ENCODE measurements at places on chromosomes 16 and 17.
A peak's percentile ranks its signal among the peaks of the same experiment; 100 is the strongest.

DNA sequence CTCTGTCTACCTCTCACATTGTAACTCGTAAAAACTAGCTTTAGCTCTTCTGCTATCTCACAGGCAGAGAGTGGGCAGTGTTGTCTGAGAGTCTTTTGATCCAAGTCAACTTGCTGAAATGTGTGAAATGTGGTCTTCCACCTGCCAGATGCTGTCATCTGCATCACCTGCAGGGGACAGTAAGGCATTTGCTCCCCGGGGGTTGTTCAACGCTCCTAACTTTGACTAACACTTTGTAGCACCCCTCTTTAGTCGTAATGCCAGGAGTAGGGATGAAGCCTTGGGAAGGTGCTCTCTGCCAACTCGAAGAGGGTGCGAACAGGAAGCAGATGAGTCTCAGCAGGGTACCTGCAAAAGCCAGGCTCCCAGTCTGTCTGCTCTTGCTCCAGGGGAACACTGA lies 36.1 kb downstream of the SNX11 start:
- DNase-seq, result no peak

- DNase-seq, result no peak
Observed at GRCh38 chr17:56690441-56691291, 97.2 kb downstream of the NOG start.

DNA sequence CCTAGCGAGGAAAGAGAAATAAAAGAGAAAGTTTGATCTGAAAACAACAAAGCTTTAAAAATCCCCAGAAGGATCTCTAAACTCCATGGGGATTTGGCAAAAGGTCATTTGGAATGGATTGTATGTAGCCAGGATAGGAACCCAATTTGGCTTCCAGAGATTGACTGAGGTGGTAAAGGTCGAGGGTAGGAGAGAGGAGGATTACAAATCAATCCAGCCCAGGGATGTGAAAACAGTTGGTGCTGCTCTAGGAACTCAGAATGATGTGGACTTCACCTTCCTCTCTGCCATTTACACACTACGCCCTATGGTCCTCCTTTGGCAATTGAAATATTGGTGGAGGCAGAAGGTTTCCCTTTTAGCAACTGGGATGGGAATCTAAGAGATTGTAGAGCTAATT lies 18.8 kb upstream of the SMIM36 start:
- DNase-seq, result no peak

- DNase-seq, result no peak
Observed at GRCh38 chr16:90020260-90020837, 1.1 kb upstream of the DBNDD1 start.

GRCh38 chr17:37570527-37571093 lies 38.6 kb downstream of the SYNRG start:
- peak; percentile 57 for DNase-seq

DNA sequence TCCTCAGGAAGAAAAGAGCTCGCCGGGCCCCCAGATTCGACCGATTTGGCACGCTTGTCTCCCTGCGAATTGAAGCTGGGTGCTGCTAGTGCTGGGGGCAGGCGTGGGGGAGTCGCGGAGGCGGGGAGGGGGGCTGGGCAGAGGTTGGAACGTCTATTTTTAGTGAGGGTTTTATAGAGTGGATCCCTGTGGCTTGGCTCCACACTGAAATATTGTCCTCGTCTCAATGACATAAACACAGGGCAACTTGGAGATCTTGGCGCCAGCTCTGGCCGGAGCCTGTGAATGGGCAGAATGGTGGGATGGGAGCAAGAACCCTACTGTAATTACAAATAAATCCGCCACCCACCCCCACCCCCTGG lies 15.7 kb upstream of the NOG start:
- no peak for DNase-seq

GRCh38 chr16:50293041-50293783 lies 26.9 kb downstream of the ADCY7 start:
- DNase-seq, result no peak

GRCh38 chr16:13083681-13084080 lies 182.3 kb downstream of the SHISA9 start:
- no peak for DNase-seq

GRCh38 chr17:16406742-16407674 lies 8.4 kb upstream of the TRPV2 start:
- DNase-seq, result no peak

- no peak for DNase-seq
Observed at GRCh38 chr16:77896415-77897128, 108.2 kb downstream of the VAT1L start.

DNA sequence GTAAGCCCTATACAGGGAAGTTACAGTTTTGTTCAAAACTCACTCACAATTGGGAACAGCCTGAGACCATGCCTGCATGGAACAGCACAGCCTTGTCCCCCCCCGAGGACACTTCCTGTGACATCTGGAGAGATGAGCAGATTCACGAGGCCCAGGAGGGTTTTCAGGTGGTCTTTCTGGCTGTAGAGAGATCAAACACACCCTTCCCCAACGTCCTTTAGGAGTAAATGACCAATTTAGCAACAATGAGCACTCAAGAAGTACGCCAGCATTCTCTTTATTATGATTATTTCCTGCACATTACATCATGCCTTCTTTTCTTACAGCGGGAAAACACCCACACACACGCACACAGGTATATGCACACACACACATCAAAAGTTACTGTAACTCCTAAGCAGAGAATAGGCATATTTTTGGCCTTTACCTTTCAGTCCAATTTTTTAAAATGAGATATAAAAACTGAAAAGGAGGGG lies 39.0 kb downstream of the ADCY9 start:
- DNase-seq, result no peak

DNA sequence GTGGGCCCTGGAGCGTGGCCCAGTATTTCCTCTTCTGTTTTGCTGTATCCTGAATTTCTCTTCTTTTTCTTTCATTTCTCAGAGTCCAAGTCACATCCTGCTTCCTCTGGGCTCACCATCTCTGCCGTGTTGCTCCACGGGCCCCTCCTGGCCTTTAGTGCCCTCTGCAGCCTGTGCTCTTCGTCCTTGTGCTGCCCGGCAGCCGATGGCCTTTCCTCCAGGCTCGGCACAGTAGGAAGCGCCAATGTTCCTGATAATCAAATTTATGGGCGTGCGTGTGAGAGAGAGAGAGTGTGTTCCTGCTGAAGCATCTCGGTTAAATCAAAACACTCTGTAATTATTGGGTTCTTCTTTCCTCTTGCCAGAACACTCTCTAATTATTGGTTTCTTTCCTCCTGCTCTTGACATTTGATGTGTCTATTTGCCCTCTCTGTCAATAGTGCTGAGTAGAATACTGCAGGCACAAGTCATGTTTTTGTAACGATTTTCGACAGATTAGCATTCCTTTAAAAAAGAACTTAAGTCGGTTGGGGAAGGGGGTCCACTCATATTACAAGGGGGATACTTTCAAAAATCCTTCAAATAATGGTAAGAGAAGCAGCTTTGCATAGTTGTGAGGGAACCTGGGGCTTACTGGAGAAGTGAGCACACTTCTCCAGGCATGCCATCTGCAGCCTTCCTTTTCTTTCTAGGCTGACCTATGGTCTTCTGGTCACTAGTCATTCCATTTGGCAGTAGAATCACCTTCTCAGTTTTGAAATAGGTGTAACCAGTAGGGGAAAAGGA lies 126.6 kb downstream of the RPTOR start:
- no peak for DNase-seq

- DNase-seq, result no peak
Observed at GRCh38 chr17:40350689-40351358, 13.7 kb downstream of the GJD3 start.

- no peak for DNase-seq
Observed at GRCh38 chr17:59840329-59841090, 52.2 kb downstream of the TUBD1 start.

GRCh38 chr17:13086142-13086769 lies 68.4 kb upstream of the ELAC2 start:
- DNase-seq, result no peak

DNA sequence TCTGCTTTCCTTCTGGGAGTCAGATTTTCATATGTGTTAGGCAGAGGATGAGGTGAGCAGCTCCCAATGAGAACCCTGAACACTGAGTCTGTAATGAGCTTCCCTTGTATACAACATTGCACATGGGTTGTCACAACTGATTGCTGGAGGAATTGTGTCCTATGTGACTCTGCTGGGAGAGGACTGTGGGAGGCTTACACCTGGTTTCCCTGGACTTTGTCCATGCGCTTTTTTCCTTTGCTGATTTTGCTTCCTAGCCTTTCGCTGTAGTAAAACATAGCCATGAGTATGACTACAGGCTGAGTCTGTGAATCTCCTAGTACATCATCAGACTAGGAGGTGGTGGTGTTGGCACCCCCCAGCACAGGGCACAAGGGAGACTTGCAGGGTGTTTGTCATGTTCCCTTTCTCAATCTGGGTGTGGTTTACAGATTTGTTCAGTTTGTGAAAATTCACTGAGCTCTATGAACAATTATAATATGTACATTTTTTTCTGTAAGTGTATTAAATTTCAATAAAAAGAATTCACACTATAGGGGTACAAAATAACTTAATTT lies 1.7 kb upstream of the PLK1 start:
- no peak for DNase-seq

DNA sequence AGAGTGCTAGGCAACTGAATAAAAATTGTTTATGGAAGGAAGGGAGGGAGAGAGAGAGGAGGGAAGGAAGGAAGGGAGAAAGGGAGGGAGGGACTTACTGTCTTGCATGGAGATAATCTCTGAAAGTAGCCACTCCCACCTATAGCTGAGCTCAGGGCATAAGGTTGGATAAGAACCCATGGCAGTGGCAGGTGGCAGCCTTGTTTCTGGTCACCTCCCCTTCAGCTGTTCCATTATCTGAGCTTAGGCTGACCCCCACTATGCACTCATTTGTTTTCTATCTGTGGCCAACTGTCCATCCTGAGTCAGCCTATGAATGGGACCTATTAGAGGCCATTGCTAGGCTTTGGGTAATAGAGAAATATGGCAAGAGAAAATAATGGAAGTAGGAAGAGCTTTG lies 25.3 kb upstream of the MTMR4 start:
- no peak for DNase-seq

- peak; percentile 50 for DNase-seq
Observed at GRCh38 chr17:2396568-2397246, 4.2 kb downstream of the MNT start.

DNA sequence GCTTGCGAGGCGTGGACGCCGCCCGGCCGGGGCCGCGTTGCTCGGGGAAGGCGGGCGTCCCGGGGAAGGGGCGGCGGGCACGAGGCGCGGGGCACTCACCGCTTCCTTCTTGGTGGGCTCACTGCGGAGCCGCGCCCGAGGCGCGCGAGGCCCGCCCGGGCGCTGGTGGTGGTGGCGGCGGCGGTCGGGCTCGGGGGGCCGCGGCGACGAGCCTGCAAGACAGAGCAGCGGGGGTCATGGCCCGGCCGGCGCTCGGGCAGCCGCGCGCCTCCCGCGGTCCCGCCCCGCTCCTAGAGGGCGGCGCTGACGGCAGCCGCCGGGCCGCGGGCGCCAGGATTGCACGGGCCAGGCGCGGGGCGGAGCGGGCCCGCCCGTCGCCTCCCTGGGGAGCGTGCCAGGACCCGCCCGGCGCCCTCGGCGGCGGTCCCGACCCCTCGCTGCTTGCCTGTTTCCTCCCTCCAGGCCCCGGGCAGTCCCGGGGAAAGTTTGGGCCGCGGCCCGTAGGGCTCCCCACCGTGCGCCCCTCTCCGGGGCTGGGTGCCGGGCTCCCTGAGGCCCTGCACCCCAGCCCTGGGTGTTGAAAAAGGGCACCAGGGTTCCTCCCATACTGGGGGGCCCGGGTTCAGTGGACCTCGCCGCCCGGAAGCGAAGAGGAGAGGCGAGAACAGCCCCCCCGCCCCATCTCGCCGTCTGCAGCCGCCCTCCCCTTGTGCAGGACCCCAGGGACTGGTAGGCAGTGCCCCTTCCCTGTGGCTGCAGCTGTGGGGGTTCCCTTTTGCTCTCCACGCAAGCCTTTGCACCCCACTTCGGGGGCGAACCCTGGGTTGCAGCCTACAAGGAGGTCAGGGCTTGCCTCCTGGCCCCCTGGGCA lies at the start of gene C16orf74:
C16orf74 (minus strand) TSS at position 270 of the 871 bp plus-strand sequence. CDS start 15,879 bp downstream, outside the sequence.
- DNase-seq, result peak; percentile 45

DNA sequence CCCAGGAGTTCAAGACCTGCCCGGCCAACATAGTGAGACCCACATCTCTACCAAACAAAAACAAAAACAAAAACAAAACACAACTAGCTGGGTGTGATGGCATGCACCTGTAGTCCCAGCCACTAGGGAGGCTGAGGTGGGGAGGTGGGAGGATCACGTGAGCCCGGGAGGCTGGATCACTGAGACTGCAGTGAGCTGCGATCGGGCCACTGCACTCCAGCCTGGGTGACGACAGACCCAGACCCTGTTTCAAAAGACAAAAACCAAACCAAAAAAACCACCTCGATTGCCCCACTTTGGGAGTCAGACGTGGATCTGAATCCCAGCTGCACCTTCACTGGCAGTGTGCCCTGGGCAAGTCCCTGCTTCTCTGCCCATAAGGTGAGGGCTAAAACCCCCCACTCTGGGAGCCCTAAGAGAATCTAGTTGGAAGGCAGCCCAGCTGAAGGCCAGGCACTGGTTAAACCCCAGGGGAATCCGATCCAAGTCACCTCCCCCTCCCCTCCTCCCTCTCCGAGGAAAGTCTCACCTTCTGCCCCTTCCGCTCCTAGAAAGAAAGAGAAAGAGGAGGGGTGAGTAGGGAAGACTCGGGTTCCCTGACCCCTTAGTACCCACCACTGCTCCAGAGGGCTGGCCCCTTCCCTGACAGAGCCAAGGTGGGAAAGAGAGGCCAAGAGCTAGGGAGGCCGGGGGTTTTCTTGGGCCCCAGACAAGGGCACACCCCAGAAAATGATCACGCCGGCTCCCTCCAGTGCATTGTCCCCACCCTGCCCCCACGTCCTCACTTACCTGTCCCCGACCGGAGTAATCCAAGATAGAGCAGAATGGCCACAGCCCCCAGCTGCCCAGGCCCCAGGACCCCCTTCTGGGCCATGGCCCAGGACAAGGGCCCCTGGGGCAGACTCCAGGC lies 647 bp downstream of the PRSS8 start:
- no peak for DNase-seq

DNA sequence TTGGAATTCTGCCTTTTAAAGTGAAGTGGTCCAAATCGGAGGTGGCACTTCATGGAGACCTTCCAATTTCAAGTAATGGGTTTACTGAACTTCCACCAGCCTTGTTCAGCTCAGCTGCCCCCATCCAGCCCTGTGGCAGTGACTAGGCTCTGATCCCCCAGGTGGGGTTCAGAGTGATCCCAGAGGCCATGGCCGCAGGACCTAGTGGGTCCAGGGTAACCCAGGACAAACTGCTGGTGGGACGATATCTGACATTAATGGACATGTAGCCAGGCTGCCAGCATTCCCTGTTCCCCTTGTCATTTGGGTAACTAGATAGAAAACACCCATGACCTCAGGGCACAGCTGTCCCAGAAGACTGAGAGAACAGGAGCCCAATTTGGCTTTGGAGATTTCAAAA lies 209.9 kb downstream of the GSG1L start:
- no peak for DNase-seq

- no peak for DNase-seq
Observed at GRCh38 chr17:74502861-74503260, 28.4 kb downstream of the CD300LB start.

Data from OCI-LY7 (cell line).